ENCODE measurements at places on chromosomes 6 and 20.
A peak's percentile ranks its signal among the peaks of the same experiment; 100 is the strongest.

GRCh38 chr6:13272131-13273046 is 55.9 kb downstream of the TBC1D7 start:
- DNase-seq: no peak

- DNase-seq: no peak
Measured at GRCh38 chr6:109687271-109687761, 3.7 kb downstream of the AK9 start.

- no peak for DNase-seq
Measured at GRCh38 chr6:16973545-16974386, 128.1 kb upstream of the STMND1 start.

GRCh38 chr6:18280084-18280483 is 15.8 kb upstream of the DEK start:
- no peak for DNase-seq

DNA sequence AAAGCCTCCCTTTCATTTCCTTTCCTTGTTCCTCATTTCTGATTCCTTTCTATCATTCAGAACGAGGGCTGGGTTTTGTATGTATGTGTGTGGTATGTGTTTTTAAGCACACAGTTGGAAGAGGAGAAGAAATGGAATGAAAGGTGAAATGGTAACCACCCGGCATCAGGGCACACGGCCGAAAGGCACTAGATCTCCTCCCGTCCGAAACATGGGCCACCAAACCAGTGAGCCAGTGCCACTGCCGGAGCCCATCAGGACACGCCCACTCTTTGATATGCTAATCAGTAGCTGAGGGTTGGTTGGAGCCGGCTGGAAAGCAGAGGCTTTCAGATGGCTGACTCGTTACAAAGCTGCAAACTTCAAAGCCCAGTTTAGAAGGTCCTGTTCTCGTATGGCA is 228.6 kb upstream of the JARID2 start:
- DNase-seq: peak; percentile 9

- no peak for DNase-seq
Measured at GRCh38 chr6:135586388-135586787, 88.8 kb upstream of the AHI1 start.

- DNase-seq: no peak
Measured at GRCh38 chr6:134853111-134854055, 96.5 kb downstream of the ALDH8A1 start.

DNA sequence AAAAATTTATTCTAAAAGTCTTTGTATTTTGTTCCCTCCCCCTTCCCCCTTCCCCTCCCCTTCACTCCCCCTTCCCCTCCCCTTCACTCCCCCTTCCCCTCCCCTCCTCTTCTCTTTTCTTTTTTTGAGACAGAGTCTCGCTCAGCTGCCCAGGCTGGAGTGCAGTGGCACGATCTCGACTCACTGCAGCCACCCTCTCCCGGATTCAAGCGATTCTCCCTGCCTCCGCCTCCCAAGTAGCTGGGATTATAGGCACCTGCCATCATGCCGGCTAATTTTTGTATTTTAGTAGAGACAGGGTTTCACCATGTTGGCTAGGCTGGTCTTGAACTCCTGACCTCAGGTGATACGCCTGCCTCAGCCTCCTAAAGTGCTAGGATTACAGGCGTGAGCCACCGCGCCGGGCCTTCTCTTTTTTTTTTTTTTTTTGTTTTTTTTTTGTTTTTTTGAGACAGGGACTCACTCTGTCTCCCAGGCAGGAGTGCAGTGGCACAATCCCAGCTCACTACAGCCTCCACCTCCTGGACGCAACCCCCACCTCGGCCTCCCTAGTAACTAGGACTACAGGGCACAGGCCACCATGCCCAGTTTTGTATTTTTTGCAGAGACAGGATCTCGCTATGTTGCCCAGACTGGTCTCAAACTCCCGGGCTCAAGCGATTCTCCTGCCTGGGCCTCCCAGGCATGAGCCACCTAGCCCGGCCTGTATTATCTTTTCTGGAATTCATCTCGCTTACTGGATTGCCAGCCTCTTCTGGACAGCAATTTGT is 1.1 kb upstream of the AFG1L start:
- no peak for DNase-seq

GRCh38 chr20:19176470-19177052 is 35.9 kb upstream of the SLC24A3 start:
- DNase-seq: no peak

- DNase-seq: no peak
Measured at GRCh38 chr6:150924808-150925589, 59.5 kb downstream of the MTHFD1L start.

- no peak for DNase-seq
Measured at GRCh38 chr6:47278545-47278944, 31.2 kb downstream of the TNFRSF21 start.

GRCh38 chr6:21807299-21808044 is 213.9 kb downstream of the SOX4 start:
- no peak for DNase-seq

- DNase-seq: no peak
Measured at GRCh38 chr20:23103284-23104018, 17.3 kb upstream of the CD93 start.

DNA sequence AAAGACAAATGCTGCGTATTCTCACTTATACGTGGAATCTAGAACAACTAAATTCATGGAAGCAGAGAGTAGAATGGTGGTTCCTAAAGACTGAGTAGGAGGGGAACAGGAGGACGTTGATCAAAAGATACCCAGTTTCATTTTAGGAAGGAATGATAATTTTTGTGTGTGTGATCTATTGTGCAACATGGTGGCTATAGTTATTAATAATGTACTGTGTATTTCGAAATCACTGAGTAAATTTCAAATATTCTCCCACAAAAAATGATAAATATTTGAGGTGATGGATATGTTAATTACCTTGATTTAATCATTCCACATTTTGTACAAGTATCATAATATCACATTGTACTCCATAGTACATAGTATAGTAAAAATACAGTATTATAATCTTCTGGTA is 187.5 kb downstream of the MOXD1 start:
- no peak for DNase-seq

DNA sequence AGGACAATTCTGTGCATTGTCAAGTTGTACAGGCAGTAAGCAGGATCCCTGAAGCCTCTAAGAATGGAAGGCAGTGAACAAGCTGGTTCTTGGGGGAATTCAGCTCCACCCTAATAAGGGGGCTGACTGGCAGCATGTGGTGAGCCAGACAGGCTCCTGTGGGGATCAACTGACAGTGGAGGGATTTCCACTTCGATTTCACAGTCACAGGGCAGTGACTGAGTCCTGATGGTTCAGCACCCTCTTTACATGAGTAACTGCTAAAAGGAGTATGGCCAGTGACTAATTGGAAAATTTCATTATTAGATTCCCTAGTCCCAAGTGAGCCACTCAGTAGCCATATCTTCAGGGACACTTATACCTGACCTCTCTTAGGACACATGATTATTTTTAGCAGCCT is 78.4 kb downstream of the NDUFAF5 start:
- DNase-seq: no peak

DNA sequence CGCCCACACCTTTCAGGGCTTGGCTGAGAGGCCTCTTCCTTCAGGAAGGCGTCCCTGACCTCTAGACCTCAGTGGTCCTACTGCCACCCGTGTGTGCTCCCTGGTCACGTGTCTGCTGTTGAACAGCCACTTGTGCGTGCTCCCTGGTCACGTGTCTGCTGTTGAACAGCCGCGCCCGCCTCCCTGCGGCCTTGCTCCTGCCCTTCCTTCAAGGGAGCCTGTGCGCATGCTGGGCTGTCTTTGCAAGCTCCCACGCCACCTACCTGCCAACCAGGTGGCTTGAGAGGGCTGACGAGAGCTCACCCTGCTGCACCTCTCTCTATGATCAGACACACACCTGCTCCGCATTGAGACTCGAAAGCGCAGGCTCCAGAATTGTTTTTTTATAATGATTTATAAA is 179.3 kb downstream of the BMP7 start:
- no peak for DNase-seq

DNA sequence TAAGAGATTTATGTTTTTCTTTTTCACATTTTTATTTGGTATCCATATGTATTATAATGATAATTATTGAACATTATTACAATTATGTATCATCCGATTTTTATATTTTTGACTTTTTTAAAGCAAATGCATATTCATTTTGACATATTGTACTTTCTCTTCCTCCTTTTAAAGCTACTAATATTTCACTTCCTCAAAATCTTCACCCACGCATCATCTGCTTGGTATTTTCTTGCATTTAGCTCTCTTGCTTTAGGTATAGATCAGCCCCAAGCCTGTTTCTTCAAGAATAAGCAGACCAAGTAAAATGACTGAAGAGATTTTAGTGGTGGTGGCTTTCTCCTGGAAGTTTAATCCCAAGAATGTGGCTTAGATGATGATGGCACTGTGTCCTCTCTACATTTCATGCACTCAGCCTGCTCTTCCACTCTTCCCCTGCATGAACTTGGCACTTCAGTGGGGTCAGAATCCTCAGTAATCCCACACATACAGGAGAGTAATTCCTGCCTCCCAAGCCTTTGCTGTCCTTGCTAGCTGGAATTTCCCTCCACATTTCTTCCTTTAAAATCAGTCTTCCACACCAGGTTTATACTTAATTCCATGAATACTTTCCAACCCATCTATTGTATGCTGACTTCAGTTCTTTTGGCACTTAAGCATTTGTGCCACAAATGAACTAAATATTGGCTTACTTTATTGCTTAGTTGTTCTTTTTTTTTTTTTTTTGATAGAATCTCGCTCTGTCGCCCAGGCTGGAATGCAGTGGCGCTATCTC is 8.2 kb downstream of the NCOA7 start:
- DNase-seq: no peak
